Activated CD8-positive, alpha-beta memory T cell treated with anti-CD3 and anti-CD28 coated beads, Interleukin-2, amount 50 U/mL, for 48 hours (primary cell): ENCODE measurements at places on chromosomes 1 and 21.

- no peak for DNase-seq
Measured at GRCh38 chr1:38285807-38286530, 239.4 kb upstream of the POU3F1 start.

GRCh38 chr21:43783098-43783700 is 6.2 kb upstream of the RRP1 start:
- DNase-seq: no peak

DNA sequence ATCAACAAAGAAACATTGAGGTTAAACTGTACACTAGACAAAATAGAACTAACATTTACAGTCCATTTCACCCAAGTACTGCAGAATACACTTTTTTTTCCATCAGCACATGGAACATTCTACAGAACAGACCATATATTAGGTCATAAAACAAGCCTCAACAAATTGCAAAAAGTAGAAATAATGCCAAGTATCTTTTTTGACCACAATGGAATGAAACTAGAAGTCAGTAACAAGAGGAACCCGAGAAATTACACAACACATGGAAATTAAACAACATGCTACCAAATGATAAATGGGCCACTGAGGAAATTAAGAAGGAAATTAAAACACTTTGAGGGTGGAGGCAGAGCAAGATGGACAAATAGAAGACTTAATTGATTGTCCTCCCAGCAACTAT is 8.4 kb upstream of the C1orf185 start:
- DNase-seq: no peak

GRCh38 chr1:56569661-56570060 is 9.7 kb downstream of the PLPP3 start:
- no peak for DNase-seq

DNA sequence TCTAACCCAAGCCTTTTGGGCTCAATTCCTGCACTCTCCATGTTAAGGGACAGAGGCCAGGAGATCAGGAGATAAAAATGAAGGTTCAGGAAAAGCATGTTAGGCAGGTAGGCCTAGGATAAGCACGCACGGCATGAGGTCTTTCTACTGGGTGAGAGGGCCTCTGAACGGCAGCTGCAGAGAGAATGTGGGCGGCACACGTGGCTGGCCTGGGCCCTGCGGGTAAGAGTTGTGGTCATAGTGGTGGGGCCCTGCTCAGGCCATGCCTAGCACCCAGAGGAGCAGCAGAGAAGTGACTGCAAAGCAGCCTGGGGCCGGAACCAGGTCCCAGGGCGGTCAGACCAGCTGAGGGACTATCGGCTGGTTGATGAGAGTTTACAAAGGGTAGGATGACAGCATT is 7.5 kb upstream of the FOXO6 start:
- DNase-seq: peak; percentile 38

DNA sequence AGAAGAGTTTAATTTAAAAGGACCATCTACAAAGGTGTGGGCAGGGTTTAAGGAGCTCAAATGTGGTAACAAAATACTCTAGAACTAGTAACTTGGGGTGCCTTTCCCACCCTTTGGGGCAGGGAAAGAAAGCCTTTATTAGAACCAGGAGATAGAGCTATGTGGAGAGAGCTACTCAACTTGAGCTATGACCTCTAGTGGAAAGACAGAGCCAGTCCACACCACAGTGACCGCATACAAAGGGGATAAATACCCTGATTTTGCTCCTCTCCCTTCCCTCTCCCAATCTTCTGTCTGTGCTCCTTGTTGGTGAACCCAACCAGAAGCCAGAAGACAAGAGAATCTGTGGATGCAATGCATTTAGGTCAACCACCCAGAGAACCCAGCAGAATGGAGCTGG is 54.4 kb upstream of the JAK1 start:
- no peak for DNase-seq

DNA sequence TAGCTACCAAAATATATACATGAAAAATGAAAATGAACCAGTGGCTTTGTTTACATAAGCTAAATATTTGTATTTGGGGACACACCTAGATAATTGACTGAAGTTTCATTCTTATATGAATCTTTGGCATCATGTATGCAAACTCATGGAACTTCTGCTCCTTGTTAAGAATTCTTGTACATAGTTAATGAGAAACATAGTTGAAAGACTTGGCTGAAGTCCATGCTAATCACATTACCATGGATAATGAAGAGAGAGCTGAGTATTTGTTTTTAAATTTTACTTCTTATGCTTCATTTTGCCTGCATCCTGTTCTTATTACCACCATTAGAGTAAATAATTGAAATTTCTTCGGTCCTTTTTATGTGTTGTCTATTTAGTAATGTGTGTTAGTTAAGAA is 108.8 kb downstream of the LRRC53 start:
- no peak for DNase-seq

GRCh38 chr1:157497987-157498735 is 54.2 kb downstream of the FCRL5 start:
- DNase-seq: no peak

GRCh38 chr1:47440599-47441081 is 2.8 kb downstream of the FOXD2 start:
- DNase-seq: no peak

GRCh38 chr1:13751985-13752384 is 52.0 kb downstream of the PRDM2 start:
- DNase-seq: no peak
